HFFc6 (cell line): ENCODE measurements at places on chromosomes 2 and 18. TPM values are rescaled to one million over a fixed set of nuclear protein-coding genes. Genes with fewer than 3 reads are reported as not detected.

- H3K4me1 ChIP-seq, result peaks cover 35% of the 10 kb centered on the region
- no peaks in the 10 kb centered on the region; the same call in none of the 2 replicates for H3K27me3 ChIP-seq
- no peak for DNase-seq
- H3K36me3 ChIP-seq, result no peaks in the 10 kb centered on the region
- no peak overlapping the region for H3K27ac ChIP-seq
These were observed 47.9 kb downstream of the MBP start for GRCh38 chr18:77084688-77085035.

GRCh38 chr2:122166820-122167219 is 411.4 kb downstream of the TSN start:
- H3K36me3 ChIP-seq, result no peaks in the 10 kb centered on the region
- H3K4me1 ChIP-seq, result no peaks in the 10 kb centered on the region
- DNase-seq, result no peak
- H3K27ac ChIP-seq, result no peak overlapping the region
- H3K4me3 ChIP-seq, result no peak overlapping the region
- peaks cover 16% of the 10 kb centered on the region for H3K27me3 ChIP-seq

- no peak for DNase-seq
- peak overlapping the region; percentile 34; the same call in 1 of the 2 replicates for H3K27ac ChIP-seq
- no peaks in the 10 kb centered on the region; the same call in none of the 2 replicates for H3K27me3 ChIP-seq
- no peak overlapping the region for H3K4me3 ChIP-seq
- H3K4me1 ChIP-seq, result peaks cover 40% of the 10 kb centered on the region
- no peaks in the 10 kb centered on the region for H3K36me3 ChIP-seq
These were observed 176.0 kb downstream of the DIS3L2 start for GRCh38 chr2:232137356-232138147.

- peak overlapping the region; percentile 69 for H3K27ac ChIP-seq
- DNase-seq, result peak; percentile 25
- peaks cover 9% of the 10 kb centered on the region for H3K27me3 ChIP-seq
- no peak overlapping the region; the same call in 1 of the 2 replicates for H3K4me3 ChIP-seq
These were observed 5.1 kb upstream of the MIB1 start for GRCh38 chr18:21735452-21736015.

DNA sequence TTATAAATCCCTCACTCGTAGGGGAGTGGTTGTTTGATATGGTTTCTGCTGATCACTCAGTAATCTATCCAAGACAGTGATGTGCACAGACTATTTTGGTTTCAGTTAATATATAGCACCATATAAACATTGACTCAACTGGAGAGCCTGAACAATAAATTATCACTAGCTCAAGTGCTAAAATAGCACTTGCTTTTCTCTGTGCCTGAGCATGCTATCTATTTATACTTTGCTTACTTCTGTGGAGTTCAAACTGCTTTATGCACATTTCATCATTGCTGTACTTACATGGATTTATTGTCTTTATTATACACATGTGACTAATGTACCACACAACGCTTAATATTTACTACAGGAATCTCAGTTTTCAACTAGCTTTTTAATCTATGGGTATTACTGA is 133.6 kb downstream of the BCL2 start:
- no peak for DNase-seq
- no peak overlapping the region for H3K27ac ChIP-seq
- H3K36me3 ChIP-seq, result no peaks in the 10 kb centered on the region

DNA sequence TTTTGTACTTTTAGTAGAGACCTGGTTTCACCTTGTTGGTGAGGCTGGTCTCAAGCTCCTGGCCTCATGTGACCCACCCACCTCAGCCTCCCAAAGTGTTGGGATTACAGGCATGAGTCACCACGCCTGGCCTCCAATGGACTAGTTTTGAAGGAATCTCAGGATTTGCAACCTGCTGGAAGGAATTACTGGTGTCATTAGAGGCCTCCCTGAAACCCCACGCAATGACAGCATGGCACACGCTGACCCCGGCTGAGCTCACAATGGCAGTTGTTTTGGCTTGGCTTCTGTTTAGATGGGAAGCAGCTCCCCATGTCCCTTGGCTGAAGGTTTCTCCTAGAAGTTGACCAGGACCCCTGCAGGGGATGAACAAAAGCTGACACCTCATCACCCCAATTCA is 23.1 kb upstream of the COPS8 start:
- H3K27me3 ChIP-seq, result peaks cover 16% of the 10 kb centered on the region
- DNase-seq, result no peak
- no peak overlapping the region for H3K27ac ChIP-seq
- H3K36me3 ChIP-seq, result no peaks in the 10 kb centered on the region
- no peak overlapping the region for H3K4me3 ChIP-seq
- peaks cover 20% of the 10 kb centered on the region for H3K4me1 ChIP-seq

- peaks cover 2% of the 10 kb centered on the region; the same call in 1 of the 2 replicates for H3K27me3 ChIP-seq
- no peak overlapping the region for H3K27ac ChIP-seq
These were observed 110.6 kb downstream of the DPP10 start for GRCh38 chr2:114553027-114553426.

The NAGK gene
- total RNA-seq, result 98.7 to 118 TPM (median 102 TPM) in 3 replicates

The SP9 gene
- not detected in 2 replicates for total RNA-seq
